ENCODE measurements at places on chromosomes 16 and 17. TPM values are rescaled to one million over a fixed set of nuclear protein-coding genes. Genes with fewer than 3 reads are reported as not detected.

DNA sequence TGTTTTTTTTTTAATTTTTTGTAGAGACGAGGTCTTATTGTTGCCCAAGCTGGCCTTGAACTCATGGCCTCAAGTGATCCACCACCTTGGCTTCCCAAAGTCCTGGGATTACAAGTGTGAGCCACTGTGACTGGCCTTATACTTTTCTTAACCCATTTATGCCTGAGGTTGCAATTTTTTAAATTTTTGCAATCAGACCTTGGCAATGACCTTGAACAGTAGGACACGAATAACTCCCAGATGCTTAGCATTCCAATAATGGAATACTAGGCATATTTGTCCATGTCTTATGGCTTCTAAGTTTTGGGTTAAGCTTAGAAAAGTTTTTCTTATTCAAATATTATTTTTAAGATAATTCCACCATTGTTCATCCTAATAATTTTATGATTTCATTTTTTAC, 28.3 kb upstream of the TMEM97 start:
- no peak for DNase-seq

DNA sequence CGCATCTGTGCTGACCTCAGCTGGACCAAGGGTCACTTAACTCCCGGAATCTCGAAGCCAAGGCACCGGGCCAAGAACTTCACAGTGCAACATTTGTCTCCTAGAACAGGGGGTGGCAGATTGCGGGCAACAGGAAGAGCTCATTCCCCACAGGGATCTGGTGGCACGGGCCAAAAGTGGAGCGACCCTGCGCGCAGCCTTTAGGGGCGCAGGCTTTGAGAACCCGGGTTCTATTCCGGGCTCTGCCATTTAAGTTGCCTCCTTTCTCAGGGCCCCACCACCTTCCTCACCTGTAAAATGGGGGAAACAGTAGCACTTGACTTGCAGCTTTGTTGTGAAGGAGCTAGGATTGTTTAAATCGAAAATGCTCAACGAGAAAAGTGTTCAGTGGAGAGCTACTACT, 651 bp downstream of the SHMT1 start:
- DNase-seq = peak; percentile 73

DNA sequence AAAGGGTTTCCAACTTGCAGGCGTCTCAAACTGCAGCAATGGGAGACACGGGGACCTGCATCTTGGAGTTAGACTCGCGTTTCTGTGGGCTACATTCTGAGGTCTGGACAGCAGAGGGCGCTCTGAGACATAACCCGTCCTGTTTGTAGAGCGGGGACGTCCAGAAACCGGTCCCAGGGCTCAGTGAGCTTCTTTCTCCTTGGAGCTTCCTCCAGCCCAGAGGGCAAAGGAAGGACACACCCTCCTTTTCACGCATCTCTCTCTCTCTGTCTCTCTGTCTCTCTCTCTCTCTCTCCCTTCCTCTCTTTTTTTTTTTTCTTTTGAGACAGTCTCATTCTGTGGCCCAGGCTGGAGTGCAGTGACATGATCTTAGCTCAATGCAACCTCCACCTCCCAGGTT, 19.8 kb downstream of the COX4I1 start:
- DNase-seq = peak; percentile 65

Gene CBX8
- total RNA-seq = 4.8 TPM

Gene TBC1D3E
- not detected for total RNA-seq
